ENCODE measurements at places on chromosomes 13 and 19.
A peak's percentile ranks its signal among the peaks of the same experiment; 100 is the strongest.

DNA sequence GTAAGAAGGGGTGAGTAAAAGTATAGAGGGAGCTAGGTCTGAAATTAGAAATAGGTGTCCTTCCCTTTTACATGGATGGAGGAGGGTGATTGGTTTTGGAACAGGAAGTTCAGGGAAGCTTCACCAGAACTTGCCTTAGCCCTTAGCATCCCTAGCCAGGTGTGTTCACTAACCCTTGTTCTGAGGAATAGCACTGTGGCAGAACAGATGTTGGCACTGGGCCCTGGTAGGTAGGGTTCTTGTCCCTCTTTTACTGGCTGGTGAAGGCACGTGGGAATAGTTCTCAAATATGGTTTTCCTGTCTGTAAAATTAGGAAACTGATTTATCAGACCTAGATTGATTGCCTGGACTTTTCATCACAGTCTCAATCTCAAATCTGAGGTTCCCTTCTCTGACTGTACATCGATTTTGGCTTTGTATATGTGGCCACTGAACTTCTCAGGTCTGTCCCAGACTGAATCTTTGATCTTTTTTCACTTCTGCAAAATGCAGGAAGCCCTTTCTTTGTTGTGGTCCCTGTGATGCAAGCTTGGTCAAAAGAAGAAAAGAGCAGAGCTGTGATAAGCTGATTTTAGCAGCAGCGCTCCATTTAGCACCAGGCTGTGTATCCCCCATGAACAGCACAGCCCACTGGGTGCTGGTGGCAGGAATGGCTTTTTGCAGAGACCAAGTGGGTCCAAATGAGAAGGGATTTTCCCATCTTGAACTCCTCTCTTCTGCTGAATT is 86.2 kb upstream of the HTR2A start:
- no peak for DNase-seq

DNA sequence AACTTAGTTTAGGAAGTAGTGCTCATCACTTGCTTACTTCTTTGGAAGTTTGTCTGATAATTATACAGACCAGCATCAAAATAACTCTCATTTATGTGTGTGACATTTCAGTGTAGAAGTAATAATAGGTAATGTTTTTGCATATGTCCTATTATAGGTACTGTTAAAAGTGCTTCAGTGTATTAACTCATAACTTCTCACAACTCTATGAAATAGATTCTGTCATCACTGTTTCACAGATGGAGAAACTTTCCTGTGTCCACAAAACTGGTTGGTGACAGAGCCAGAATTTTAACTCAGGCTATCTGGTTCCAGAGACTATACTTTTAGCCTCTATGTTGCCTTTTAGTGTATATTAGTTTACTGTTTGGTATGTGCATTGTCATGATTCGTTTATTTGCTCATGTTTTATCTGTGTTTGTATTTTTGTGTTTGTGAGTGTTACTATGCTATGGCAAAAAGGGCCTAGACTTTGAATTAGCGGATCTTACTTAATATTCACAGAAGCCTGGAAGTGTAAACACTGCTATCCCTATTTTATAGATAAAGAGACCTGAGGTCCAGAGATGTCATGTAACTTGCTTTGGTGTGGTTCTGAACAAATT is 12.7 kb downstream of the LPAR6 start:
- DNase-seq = no peak

GRCh38 chr13:75307370-75307949 is 174.5 kb downstream of the TBC1D4 start:
- DNase-seq = no peak

- DNase-seq = no peak
These were observed 113.7 kb downstream of the DNAJC15 start for GRCh38 chr13:43136920-43137575.

DNA sequence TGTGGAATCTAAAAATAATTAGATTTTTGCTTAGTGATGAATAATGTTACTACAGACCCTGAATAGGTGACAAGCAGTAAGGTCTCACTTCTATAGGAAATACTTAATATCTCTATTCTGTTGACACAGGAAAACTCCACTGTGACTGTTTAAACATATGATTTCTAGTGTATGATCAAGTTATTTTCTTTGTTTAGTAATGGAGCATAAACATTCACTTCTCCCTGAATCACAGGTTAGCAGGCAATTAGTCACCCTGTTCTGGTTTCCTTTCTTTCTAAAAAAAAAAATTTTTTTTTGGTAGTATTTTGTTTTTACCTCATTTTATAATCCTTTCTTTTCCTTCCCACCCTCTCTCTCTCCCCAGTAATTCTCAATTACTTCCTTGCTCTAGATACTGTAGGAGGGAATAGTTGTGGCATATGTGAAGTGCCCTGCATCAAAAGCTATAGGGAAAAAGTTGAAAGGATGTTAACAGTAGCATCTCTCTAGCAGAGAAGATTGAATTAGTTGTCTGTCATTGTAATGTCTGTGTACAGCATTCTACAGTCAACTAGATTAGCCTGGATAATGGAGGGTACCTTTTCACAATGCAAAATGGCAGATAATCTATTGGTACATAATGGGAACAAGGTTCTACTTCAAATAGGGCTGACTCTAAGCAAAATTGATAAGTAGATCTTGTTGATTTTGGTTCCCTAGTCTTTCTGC is 3.5 kb downstream of the HS6ST3 start:
- no peak for DNase-seq

- DNase-seq = no peak
These were observed 94.3 kb upstream of the PABPC3 start for GRCh38 chr13:25001476-25002206.

- no peak for DNase-seq
These were observed 16.7 kb downstream of the ZNF556 start for GRCh38 chr19:2883686-2884439.

DNA sequence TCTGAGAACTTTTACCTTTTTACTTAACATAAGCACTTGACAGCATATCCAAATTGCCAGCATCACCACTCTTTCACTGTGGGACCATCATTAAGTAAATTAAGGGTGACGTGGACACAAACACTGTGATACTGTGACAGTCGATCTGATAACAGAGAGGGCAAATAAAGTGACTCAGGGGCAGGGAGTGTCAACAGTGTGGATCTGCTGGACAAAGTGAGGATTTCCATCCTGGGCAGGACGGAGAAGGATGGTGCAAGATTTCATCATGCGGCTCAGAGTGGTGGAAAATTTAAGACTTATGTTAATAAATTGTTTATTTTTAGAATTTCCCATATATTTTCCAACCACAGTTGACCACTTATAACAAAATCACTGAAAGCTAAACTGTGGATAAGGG is 60.0 kb upstream of the WDFY2 start:
- no peak for DNase-seq

DNA sequence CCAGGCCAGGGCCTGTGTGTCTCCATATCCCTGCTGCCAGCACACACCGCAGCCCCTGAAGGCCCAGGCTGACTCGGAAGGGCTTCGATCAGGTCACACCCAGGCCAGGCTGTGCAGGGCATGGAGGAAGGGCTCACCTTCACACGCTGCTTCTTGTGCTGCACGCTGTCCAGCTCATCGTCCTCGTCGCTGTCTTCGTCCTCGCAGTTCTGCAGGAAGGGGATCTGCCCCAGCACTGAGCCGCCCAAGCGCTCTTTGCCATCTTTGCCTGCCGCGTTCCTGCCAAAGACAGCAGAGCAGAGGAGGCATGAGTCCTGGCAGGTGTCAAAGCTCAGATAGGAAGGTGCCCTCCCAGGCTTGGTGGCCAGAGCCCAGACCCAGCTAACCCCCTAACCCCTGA is 13.7 kb upstream of the PRKD2 start:
- DNase-seq = no peak

DNA sequence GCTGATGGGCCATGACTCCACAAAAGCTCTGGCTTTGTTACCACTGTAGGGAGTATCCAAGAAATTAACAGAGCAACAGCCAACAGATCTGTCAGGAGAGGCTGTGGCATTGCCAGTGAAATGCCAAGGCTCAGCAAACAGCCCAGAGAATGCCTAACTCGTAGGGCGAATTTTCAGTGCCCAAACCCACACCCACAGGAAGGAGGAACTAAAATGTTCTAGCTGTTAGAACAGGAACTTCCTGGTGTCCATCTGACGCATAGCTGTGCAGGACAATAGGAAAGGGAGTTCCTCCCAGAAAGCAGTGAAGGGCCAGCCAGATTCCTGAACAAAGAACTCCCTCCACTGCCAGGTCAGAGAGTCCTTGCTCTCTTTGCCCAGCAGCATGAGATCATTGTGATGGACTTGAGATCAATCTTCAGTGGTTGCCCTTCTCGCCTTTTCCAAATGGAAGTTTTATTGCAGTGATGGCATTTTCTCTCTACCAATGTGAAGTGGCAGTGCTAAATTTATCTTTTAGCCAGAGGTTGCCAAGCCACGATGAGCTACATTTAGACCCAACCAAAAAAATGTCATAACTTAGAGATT is 224.2 kb upstream of the STARD13 start:
- DNase-seq = no peak

GRCh38 chr19:4518345-4519171 is at the start of gene PLIN4:
TSS of gene PLIN4 (minus strand) at chr19:4518486. CDS start at chr19:4518272, 214 bp downstream.
- no peak for DNase-seq

DNA sequence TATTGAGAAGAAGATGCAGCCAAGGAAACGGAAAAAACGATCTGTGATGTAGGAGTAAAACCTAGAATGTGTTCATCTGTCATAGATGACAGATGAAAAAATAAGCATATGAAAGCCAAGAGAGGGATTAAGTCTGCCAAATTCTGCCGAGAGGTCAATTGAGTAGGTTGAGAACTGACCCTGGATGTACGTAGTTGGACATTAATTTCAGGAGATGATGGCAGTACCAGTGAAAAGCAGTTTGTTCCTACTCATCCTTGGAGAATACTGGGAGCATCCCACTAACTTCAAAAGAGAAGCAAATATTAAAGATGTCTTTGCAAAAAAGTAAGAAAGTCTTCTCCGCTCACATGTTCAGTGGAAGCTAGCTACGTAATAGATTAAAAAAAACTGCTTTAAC is 11.8 kb upstream of the FGF9 start:
- no peak for DNase-seq

GRCh38 chr13:94143624-94144350 is 335.7 kb downstream of the DCT start:
- no peak for DNase-seq

- no peak for DNase-seq
These were observed 2.7 kb downstream of the ZNF154 start for GRCh38 chr19:57706346-57706745.

DNA sequence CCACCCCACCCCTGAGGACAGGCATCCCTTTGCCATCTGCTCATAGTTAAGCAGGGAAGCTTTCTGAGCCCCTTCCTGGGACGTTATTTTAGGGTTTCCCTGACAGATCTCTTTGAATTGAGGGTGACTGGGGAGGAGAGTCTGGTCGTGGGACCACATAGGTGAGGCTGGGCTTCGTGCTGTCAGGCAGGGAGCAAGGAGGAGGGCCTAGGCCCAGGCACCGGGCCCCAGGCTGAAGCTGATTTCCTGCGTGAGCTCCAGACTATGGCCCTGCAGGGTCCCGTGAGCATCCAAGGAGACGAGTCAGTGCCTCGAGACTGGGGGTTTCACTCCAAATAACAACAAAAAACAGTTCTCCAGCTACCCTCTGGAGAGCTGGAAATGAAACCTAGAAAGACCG is 60.4 kb downstream of the MYO9B start:
- DNase-seq = no peak

DNA sequence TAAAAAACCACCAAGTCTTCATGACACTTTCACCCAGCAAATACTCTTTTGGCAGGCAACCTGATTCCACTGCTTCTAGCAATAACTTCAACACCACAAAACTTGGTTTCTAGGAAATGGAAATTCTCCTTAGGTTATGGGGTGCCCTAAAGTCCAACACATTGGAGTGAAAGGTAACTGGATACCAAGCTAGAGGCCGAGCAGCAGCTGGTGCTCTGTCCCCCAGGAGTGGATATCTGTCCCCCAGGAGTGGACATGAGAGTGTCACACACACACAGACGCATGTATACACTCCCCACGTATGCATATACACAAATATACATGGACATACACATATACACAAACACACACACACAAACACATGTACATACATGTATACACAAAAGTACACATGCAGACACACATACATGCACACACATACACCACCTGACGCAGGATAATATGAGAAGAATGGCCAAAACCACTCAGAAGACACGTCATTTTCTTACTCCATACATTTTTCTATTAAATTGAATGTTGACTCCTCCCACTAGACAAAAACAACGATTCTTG is 50.8 kb downstream of the RFX2 start:
- no peak for DNase-seq

- DNase-seq = no peak
These were observed 14.2 kb downstream of the ZC3H13 start for GRCh38 chr13:46038296-46038695.

GRCh38 chr19:49331616-49332055 is 3.6 kb upstream of the CD37 start:
- peak; percentile 47 for DNase-seq

- DNase-seq = no peak
These were observed 1196.7 kb downstream of the EFNB2 start for GRCh38 chr13:105338773-105339172.

GRCh38 chr13:33548069-33548468 is 262.5 kb upstream of the STARD13 start:
- DNase-seq = no peak

GRCh38 chr19:40190891-40191835 is at the start of gene MAP3K10:
TSS of gene MAP3K10 (plus strand) at chr19:40191426. CDS start at chr19:40192032, 606 bp downstream.
- DNase-seq = peak; percentile 77

- no peak for DNase-seq
These were observed 11.8 kb downstream of the ANO8 start for GRCh38 chr19:17322854-17323253.

GRCh38 chr19:19821366-19821951 is at the start of gene ZNF506:
TSS of gene ZNF506 (minus strand) at chr19:19821750. CDS start at chr19:19821603, 147 bp downstream.
- DNase-seq = peak; percentile 96

GRCh38 chr13:56457535-56458190 is 683.1 kb upstream of the PRR20A start:
- no peak for DNase-seq

- no peak for DNase-seq
These were observed 112.5 kb downstream of the KLF5 start for GRCh38 chr13:73171271-73171682.

GRCh38 chr19:40407714-40408597 is 5.2 kb downstream of the PRX start:
- no peak for DNase-seq

DNA sequence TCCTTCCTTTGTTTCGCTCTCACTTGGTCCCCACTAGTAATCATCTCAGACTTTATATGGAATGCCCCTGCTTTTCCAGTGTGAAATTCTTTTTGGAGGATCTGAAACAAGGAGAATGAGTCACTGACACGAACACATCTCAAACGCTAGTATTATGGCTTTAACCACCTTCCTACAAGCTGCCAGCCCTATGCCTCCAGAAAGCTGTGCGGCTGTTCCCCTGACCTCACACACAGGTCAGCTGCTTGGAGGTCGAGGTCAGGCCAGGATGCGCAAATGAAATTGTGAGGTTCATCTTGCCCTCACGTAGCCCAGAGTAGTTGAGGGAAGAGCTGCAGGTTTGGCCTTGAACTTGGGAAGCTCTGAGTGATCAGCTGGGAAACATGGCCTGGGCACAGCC is 449.8 kb downstream of the FGF9 start:
- DNase-seq = no peak

DNA sequence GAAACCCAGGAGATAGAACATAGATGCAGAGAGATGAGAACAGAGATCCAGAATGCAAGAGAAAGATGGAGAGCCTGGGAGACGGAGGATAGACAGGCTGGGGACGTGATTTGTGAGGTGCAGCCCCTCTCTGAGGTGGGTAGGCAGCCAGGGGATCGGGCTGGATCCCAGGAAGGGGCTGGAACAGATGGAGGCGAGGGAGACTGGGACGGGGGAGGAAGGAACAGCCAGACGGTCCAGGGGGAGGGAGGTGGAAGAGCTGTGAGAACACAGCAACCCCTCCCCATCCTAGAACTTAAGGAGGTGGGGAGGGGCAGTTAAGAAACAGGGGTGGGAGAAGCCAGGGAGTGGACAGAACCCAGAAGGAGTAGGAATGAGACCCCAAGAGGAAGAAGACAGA is 3.1 kb downstream of the SLC17A7 start:
- no peak for DNase-seq

All from activated CD8-positive, alpha-beta memory T cell treated with anti-CD3 and anti-CD28 coated beads, Interleukin-2, amount 50 U/mL, for 4 hours (primary cell).